EL (cell line): ENCODE measurements at places on chromosomes 12 and 14.

DNA sequence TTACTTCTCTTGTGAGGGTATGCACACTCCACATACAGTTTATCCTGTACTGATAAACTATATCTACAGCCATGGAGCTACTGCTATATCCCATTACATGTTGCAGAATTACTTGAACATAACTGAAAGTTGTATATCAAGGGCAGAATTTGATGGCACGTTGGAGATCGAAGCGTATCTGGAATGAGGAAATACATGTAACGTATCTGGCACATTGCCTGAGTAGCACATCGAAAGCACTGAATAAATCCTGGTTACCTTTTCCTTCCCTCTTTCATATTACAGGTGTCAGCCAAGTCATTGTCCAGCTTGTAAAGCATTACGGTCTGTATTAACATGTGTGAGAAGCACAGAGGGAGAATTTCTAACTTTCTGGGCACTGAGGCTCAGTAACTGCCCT lies 42.1 kb upstream of the LIN7A start:
- DNase-seq, result no peak

DNA sequence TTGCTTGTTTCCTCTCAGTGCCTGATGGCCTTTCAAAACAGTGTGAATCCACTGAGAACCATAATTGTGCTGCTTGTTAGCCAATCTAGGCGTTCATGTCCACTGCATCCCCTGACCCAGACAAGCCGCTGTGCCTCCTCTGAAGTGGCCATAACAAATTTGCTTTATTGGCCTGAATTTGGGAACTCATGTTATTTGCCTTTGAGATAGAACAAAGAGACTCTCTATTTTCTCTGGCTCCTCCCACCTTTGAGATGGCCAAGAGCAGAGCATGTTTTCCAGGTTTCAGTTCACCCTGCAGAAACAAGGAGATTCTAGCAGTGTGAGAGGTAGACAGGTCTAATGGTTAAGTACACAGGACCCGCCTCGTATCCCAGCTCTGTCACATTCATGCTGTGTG lies 723.9 kb downstream of the MED13L start:
- DNase-seq, result no peak

DNA sequence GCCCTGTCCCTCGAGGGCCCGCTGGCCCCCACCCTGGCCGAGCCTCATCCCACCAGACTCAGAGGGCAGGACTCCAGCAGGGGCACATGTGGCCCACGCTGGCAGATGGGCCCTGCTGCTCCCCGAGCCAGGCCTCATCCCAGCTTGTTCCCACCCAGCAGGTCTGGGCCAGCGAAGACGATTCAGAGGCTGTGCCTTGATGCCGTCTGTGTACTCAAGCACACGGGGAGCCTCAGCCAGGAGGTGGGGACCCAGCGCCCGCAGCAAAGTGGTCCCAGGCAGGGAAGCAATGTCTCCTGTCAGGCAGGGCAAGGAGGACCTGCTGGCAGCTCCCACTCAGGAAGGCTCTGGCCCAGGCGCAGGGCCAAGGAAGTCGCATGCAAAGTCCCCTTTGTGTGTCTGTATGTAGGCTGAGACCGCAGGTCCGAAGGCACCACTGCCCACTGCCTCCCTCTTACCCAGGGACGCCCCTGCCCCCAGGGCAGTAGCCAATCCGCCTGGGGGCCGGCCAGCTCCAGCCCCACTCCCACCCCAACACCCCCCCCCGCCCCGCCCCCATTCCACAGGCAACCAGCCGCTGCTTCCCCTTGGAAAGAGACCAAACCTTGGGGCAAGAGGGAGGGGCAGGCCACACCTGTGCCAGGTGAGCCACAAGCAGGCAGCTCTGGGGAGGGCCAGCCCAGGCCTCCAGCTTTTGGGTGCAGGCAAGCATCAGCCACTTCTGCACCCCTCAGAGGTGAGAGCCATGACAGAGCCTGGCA lies 9.4 kb downstream of the DEGS2 start:
- no peak for DNase-seq

DNA sequence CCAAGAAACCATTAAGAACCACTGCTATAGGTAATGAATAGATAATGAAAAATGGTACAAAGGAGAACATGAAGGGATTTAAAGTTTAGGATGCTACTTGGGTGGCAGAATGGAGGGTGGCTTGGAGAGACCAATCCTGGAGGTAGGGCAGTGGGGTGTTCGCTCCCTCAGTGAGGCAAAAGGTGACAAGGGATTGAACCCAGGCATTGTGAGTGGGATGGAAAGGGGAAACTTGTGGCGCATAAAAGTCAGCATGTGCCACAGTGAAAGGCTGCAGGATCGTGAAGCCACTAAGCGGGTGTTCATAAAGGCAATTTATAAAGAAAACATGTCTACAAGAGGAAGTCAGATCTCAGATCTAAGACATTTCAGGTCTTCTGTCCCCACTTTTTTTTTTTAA lies 76.7 kb upstream of the SLC38A2 start:
- no peak for DNase-seq

DNA sequence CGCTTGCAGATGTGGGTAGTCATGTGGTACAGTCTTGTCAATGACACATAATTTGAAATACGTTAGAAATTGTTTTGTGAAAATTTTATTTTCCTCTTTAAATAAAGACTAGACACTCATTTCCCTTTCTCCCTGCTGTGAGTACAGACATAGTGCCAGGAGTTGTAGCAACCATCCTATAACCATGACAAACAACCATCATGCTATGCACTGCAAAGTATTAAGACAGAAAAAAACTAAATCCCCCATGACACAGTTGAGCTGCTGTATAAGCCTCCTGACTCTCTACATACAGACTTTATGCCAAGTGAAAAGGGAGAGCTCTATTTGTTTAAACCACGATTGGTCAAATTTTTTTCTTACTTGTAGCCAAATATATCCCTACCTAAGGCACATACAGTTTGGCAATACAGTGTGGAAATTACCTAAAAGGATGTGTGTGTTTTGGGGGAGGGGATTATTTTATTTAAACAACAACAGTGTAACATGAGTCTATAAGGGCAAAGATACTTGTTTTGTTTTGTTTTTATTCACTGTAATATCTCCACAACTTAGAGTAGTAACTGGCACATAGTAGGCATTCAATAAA lies 45.0 kb upstream of the KRR1 start:
- no peak for DNase-seq

- peak; percentile 85 for DNase-seq
Measured at GRCh38 chr12:77189458-77189857, 124.1 kb upstream of the E2F7 start.

- peak; percentile 74 for DNase-seq
Measured at GRCh38 chr14:87869619-87870583, 123.1 kb downstream of the GALC start.

DNA sequence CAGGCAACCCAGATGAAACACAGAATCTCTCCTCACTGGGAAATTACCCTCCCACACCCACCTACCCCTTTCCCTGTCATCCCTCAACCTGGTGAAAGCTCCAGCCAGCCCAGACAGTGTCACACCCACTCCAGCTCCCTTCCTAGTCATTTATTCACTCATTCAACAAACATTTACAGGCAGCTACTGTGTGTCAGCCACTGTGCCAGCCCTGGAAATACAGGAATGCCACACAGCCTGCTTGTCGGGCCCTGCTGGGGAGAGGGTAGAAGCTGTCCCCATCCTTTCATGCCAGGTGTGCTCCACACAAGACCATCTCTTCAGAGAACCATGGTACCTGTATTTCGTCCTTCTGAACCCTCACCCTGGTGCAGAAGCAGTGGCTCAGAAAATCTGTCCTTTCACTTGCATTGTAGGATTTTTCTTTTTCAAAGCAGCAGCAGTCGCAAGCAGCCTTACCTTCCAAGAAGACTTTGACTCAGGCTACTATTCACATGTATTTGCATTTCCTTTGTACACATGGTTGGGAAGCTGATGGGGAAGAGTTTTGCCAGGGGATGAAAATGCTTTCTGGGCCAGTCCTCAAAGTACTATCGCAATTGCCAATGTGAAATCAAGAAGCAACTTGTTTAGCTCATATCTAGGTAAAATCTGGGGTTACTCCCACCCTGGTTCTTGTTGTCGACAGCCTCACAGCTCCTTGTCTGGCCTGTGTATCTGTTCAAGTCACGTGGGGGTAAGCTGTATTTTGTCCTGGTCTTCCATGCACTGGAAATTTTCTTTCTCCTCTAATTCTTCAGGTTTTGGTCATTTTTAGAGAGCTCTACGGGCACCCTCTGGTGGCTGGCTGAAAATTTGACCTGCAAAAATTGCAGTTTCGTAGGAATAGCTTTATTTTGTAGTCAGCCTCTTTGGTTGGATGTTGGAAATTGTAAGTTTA lies 147.4 kb upstream of the EGLN3 start:
- DNase-seq, result peak; percentile 32

DNA sequence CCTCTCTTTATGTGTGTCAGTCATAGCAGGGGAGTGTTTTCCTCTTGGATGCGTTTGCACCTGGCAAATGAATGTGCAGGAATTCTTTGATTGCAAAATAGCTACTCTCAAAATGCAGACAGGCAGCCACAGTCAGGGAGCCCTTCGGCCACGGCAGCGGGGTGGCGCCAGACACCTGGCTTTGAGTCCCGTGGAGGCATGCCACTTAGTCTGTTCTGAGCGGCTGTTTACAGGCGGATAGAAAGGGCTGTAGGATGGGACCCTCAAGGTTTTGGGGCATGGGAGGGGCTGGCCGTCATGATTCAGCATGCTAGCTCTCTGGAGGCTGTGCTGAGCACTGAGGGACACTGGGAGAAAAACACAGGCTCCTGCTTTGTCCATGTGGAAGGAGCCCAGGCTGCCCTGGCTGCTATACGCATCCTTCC lies 117.1 kb downstream of the SLC25A47 start:
- peak; percentile 43 for DNase-seq

DNA sequence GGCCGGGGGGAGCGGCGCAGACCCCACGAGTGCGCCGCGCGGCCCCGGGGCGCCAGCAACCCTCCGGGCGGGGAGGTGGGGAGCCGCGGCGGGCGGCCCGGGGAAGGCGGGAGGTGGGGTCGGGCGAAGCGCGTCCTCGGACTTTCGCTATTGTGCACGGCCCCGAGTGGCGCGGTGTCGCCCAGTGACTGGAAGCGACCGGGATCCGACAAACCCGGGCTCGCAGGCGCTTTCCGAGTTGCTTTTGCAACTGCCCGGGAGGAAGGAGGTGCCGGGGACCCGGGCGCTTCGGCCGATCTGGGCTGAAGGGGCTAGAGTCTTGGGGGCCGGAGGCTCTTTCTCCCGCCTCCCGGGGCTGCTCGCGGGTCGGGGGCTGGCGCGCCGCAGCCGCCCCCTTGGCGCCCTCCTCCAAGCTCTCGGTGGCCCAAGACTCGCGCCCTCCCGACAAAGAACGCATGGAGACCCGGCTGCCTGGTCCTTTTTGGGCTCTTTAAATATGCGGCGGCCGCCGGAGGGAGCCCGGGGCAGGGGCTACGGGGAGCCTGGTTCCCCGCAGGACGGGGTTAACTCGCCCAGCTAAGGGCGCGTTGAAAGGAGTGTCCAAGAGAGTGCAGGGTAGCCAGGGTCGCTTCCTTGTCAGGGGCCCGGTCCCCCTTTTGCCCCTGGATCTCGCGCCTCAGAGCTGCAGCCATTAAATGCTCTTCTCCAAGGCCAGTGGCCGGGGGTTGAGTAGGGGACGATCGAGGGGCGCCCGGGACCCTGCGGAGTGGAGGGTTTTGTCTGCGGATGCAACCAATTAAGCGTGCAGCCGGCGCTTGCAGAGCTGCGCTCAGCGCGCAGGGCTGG lies 1.4 kb downstream of the HMGA2 start:
- DNase-seq, result peak; percentile 33

DNA sequence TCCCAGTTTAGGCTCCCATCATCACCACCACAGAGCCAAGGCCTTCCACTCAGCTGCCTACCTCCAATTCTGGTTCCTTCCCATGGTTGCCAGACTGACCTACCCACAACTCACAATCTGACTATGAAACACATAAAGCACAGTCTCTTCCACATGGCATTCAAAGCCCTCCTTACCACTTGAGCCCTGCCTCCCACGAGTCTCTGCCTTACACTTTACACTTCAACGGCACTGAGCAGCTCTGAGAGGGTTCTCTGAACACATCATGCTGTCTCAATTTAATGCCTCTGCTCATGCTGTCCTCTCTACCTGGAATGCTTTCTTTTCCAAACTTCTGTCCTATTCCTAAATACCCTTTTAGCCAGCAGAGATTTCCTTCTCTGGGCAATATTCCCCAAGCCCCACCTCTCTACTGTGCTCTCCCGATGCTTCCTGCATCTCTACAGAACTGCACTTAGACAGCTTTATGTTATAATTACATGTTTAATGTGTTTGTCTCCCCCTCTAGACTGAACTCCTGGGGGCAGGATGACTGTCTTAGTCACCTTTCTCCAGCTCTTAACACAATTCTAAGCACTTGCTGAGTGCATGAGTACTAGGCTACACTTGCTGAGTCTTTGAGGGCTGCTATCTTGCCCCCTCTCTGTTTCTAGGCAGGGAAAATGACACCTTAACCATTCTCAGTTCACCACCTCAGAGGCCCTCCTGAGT lies 23.5 kb downstream of the FMNL3 start:
- no peak for DNase-seq

DNA sequence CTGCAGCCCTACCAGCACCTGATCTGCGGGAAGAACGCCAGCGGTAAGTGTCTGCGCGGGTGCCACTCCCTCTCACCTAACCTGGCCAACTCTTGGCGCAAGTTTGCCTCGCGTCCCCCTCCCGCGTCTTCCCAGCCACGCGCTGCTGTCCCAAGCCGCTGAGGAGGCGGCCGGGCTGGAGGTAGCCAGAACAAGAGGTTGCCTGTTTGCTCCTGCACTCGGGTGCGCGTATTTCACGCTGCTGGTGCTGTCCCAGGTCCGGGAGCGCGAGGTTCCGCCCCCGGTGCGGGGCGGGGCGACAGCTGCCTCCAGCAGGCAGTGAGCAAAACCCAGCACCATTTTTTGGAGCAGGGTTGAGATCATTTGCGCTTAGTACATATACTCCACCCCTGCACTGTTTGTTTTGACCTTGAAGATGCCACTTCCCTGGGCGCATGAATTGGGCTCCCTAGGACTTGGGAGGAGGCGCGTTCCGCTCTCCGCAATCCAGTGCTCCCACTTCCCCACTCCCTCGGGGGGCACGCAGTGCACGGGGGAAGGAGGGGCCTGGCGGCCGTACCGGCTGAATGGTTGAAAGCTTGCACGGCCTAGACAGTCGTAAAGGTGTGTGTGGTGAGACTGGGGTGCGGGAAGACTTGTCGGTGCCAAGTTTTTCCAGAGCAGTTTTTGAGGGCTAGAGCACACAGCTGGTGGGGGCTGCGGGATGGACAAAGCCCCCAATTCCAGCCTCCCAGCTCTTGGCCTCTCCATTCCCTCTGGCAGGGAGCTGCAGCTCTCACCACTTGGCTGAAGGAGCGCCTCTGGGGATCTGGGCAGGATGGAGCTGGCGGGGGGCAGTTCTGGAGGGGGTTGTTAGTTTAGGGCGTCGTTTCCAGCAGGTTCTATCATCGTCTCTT lies 226.9 kb upstream of the CRY1 start:
- DNase-seq, result peak; percentile 61

DNA sequence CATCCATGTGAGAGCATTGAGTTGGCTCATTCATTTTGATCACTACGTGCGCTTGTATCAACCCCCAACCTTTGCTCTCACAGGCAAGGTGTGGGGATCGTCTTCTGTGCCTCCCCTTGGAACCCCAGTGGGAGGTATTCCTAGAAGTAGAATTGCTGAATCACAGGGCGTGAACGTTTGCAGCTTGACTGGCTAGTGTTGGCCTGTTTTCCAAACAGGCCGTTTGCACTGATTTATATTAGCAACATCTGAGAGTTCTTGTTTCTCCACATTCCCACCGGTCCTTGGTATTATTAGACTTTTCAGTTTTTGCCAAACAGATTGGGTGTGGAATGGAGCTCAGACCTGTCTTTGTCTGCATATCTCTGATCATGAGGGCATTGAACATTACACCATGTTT lies 288.6 kb upstream of the PWP1 start:
- DNase-seq, result no peak
